A549 (cell line): ENCODE measurements at places on chromosomes 16 and 17. TPM values are rescaled to one million over a fixed set of nuclear protein-coding genes. Genes with fewer than 3 reads are reported as not detected.

The GUCY2D gene
- polyA plus RNA-seq: 0.14 to 0.50 TPM in 2 of 3 replicates, not detected in the other

The MPP3 gene
- 21.4 to 27.4 TPM (median 25.3 TPM) in 3 replicates for polyA plus RNA-seq

DNA sequence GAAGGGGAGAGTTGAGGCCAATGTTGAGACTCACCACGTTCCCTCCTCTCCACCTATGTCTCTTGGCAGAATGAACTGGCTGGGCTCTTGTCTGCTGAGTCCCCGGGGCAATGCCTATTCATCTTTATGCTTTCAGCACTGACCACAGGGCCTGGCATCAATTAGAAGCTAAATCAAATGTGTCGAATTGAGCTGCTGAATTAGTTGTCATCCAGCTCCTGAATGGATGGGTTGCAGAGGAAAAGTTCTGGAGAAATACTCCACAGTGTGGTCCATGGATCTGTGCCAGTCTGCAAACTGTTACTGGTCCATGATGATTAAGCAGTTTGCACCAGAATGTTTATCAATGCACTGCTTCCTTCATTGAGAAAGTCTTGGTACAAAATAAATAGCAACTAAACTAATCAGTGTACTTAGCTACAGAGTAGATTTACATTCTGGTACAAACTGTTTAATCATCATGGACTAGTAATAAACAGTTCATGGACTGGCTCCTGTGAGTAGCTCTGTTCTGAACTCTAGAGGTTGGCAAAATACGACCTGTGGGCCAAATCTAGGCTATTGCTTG is 4.6 kb downstream of the CNGB1 start:
- no peak for DNase-seq

The CCDC92B gene
- 0.08 to 0.12 TPM (median 0.10 TPM) in 3 replicates for polyA plus RNA-seq

- DNase-seq: no peak
These were observed 82.2 kb downstream of the MYO1D start for GRCh38 chr17:32794533-32795246.

The NPTX1 gene
- polyA plus RNA-seq: 84.8 to 109 TPM (median 104 TPM) in 3 replicates

The CDRT15 gene
- not detected in 3 replicates for polyA plus RNA-seq

The EIF1 gene
- polyA plus RNA-seq: 827 to 920 TPM (median 834 TPM) in 3 replicates

DNA sequence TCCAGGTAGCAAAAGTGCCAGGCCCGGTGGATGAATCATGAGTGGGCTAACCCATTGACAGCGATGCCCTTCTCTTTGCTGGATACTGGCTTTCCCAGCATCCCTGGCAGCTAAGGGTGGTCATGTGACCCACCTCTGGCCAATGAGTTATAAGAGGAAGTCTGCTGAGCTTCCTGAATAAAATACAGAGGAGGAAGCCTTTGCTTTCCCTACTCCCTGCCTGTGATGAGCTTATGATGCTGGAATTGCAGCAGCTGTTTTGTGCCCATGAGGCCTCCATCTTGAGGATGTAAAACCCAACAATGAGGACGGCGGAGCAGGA is 15.0 kb upstream of the ATP2A3 start:
- no peak for DNase-seq

- DNase-seq: no peak
These were observed 157.2 kb upstream of the FOXF1 start for GRCh38 chr16:86353148-86353547.

The TBX21 gene
- polyA plus RNA-seq: 0.04 TPM in 1 of 3 replicates, not detected in the others

DNA sequence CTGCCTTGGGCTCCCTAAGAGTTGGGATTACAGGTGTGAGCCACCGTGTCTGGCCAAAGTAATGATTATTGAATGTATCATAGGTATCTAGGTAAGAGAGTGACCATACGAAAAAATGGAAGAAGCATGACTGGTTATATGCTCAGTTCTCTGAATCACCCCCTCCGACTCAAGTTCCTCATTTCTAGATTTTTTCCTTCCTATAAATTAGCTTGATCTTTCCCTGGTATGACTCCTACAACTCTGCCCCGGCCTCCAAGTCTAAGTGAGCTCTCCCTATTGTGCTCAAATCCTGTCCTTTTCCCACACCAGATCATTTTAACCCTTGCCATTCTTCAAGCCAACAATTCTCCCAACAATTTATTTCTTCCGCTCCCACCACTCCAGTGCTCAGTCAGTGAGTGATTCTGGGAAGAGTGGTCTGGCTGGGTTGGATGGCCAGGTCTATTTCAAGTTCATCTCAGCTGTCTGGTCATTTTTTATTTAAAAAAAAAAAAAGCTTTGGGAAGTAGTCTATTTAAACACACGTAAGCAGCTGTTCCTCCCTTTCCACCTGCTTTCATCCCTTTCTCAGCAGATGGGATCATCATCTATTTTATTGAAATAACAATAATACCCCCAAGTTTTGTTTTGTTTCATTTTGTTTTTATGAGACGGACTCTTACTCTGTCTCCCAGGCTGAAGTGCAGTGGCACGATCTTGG is 120.2 kb upstream of the HS3ST2 start:
- no peak for DNase-seq

The CUEDC1 gene
- polyA plus RNA-seq: 70.7 to 103 TPM (median 90.6 TPM) in 3 replicates

DNA sequence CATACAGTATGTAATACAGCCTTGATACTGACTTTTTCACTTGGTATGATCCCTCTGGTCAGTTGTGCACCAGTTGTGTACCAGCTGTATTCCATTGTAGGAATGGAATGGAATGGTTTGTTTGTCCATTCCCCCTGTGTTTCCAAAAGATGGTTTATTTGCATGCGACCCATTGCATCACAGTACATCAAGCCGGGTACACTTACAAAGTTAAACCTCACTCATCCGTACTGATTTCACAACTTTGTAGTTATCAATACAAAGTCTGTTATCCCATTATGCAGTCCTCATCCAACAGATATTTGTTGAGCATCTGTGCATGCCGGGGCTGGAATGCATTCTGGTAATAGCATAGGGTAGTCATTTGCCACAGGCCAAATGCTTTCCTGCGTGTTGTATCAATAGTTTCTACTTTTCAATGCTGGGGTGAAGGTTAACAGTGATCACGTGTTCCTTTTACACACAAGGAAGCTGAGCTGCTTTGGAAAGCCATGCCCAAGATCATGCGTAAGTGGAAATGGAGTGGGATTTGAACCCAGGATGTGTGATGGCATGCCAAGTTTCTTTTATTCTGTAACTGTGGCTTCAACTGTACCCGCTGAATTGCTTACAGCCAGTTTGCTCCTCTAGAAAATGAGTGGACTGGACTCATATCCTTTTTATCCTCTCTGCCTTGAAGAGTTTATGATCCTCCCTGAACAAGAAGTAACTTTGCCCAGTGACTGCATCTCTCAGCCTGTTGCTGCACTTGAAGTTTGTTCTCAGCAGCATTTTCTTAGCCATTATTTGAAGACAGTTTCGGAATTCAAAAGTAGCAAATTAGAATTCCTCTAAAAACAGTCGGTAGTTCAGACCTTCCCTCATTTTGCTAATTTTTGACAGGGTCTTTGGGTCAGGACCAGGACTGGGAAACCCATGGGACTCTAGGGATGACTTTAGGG is 228.5 kb downstream of the CCDC182 start:
- DNase-seq: no peak

- DNase-seq: no peak
These were observed 80.8 kb upstream of the DNAJA2 start for GRCh38 chr16:47054306-47054705.

The CMTR2 gene
- polyA plus RNA-seq: 14.2 to 16.9 TPM (median 15.4 TPM) in 3 replicates

GRCh38 chr17:31698751-31699150 is 160.3 kb downstream of the COPRS start:
- DNase-seq: no peak

- no peak for DNase-seq
These were observed 31.4 kb downstream of the ANKRD40 start for GRCh38 chr17:50676065-50676975.

- peak; percentile 91 for DNase-seq
These were observed 10.6 kb upstream of the AURKB start for GRCh38 chr17:8220783-8221662.

- no peak for DNase-seq
These were observed 5.9 kb downstream of the CA5A start for GRCh38 chr16:87930456-87930855.

- DNase-seq: peak; percentile 71
These were observed 797 bp downstream of the GRB7 start for GRCh38 chr17:39738568-39738901.

GRCh38 chr16:3096362-3096761 is 2.7 kb downstream of the ZSCAN10 start:
- DNase-seq: no peak

- no peak for DNase-seq
These were observed 2.4 kb downstream of the PRPSAP2 start for GRCh38 chr17:18860161-18860972.

The TMC8 gene
- polyA plus RNA-seq: 0.16 to 0.32 TPM (median 0.26 TPM) in 3 replicates

The CRHR1 gene
- 0.12 TPM in 1 of 3 replicates, not detected in the others for polyA plus RNA-seq

- no peak for DNase-seq
These were observed 239.1 kb downstream of the GRIN2A start for GRCh38 chr16:9943121-9943520.

- no peak for DNase-seq
These were observed 62.8 kb downstream of the GRB7 start for GRCh38 chr17:39800540-39800939.

The KRTAP2-1 gene
- polyA plus RNA-seq: not detected in 3 replicates

DNA sequence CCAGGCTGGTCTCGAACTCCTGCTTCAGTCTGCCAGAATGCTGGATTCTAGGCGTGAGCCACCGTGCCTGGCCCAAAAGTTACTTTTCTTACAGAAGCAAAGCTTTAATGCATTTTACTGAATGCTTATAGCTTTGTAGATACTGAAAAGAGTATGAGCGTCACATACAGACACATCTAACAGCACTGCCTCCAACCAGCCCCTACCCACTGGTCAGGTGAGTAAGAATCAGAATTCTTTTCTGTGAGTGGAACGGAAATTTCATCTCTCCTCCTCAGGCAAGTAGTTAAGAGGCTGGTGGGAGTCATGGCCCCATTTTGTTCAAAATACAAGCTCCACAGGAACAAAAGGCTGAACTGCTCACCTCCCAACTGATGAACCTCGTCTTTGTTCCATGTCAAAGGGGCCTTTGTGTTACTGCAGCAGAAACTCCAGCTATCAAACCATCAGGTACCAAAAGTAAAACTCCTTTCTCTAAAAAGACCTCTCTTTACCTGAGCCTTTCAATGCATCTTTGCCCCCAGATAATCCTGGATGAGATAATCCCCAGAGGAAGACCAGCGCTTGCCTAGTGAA is 92.4 kb upstream of the RPH3AL start:
- no peak for DNase-seq

The STX1B gene
- 2.4 to 4.4 TPM (median 2.8 TPM) in 3 replicates for polyA plus RNA-seq

GRCh38 chr16:10242097-10242496 is 59.9 kb upstream of the GRIN2A start:
- DNase-seq: no peak

DNA sequence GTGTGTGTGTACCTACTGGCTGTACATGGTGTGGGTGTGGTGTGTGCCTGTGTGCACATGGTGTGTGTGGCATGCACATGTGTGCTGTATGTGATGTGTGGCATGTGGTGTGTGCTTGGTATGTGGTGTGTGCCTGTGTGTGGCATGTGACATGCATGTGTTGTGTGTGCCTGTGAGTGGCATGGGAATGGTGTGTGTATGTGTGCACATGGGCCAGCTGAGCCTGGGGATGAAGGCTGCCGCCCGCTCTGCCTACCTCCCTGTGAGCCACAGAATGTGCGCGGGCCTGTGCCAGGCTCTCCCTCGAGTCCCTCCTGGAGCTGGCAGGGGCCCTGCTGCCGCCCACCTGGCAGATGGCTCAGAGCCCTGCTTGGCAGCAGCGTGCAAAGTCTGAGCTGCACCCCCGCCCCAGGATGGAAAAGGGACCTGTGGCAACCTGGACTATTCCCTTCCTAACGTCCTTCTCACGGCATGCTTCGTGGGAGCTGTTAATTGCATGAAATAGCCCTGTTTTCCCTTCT is 9.3 kb downstream of the PRSS27 start:
- no peak for DNase-seq

DNA sequence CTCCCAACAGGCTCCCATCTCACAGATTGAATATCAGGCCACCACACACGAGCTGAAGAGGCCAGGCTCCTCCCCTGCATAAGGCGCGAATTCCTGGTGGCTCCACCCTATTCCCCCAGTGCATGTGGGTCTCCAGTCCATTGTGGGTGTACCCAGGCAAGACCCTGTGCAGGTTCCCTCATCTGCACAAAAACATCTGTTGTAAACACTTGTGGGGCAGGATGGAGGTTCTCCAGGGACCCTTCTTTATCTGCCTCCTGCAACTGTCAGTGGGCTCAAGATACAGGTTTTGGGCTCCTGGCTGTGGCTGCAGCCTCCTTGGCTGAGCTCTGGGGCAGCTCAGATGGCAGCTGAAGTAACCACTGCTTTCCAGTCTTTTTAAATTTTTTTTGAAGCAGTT is 17.6 kb upstream of the LGALS9 start:
- DNase-seq: no peak

- no peak for DNase-seq
These were observed 103.3 kb downstream of the CA4 start for GRCh38 chr17:60253048-60253447.
